Tibial nerve (tissue), 4 donors: ENCODE measurements at places on chromosomes 7 and 10. TPM values are rescaled to one million over a fixed set of nuclear protein-coding genes. Genes with fewer than 3 reads are reported as not detected.

GRCh38 chr7:85529201-85529600 is 342.3 kb upstream of the SEMA3D start:
- H3K4me3 ChIP-seq: no peak overlapping the region
- H3K4me1 ChIP-seq: peaks cover 7% of the 10 kb centered on the region
- DNase-seq: no peak
- H3K27me3 ChIP-seq: no peaks in the 10 kb centered on the region
- no peak overlapping the region for H3K27ac ChIP-seq

- H3K36me3 ChIP-seq: no peaks in the 10 kb centered on the region
- no peak for DNase-seq
- peaks cover 17% of the 10 kb centered on the region for H3K27me3 ChIP-seq
- no peaks in the 10 kb centered on the region for H3K4me1 ChIP-seq
- H3K27ac ChIP-seq: no peak overlapping the region
These were observed 28.8 kb downstream of the VIPR2 start for GRCh38 chr7:159115601-159116501.

DNA sequence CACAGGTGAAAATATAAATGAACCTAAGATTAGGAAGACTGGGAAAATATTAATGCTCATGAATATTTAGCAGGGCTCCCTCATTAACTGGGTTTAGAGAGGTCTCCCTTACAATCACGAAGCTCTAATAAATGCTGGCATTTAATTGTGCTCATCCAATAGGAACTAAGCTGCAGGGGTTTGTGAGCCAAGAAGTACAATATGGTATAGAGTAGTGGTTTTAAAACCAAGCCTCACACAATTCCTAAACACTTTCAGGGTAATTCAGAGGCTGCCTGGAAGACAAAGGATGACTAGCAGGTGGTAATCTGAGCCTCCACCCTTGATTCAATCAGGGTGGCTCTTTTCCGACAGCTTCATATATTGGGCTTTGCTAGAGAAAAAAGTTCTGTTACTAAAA is 103.3 kb downstream of the GPAM start:
- no peak overlapping the region for H3K4me3 ChIP-seq
- H3K4me1 ChIP-seq: peaks cover 8% of the 10 kb centered on the region
- H3K36me3 ChIP-seq: no peaks in the 10 kb centered on the region
- no peaks in the 10 kb centered on the region for H3K27me3 ChIP-seq
- no peak for DNase-seq
- H3K27ac ChIP-seq: no peak overlapping the region

- no peak overlapping the region for H3K4me3 ChIP-seq
- no peak for DNase-seq
- H3K36me3 ChIP-seq: no peaks in the 10 kb centered on the region
- peaks cover 5% of the 10 kb centered on the region for H3K4me1 ChIP-seq
- H3K27me3 ChIP-seq: no peaks in the 10 kb centered on the region
- H3K27ac ChIP-seq: no peak overlapping the region
These were observed 52.0 kb downstream of the ANKIB1 start for GRCh38 chr7:92297736-92298135.

DNA sequence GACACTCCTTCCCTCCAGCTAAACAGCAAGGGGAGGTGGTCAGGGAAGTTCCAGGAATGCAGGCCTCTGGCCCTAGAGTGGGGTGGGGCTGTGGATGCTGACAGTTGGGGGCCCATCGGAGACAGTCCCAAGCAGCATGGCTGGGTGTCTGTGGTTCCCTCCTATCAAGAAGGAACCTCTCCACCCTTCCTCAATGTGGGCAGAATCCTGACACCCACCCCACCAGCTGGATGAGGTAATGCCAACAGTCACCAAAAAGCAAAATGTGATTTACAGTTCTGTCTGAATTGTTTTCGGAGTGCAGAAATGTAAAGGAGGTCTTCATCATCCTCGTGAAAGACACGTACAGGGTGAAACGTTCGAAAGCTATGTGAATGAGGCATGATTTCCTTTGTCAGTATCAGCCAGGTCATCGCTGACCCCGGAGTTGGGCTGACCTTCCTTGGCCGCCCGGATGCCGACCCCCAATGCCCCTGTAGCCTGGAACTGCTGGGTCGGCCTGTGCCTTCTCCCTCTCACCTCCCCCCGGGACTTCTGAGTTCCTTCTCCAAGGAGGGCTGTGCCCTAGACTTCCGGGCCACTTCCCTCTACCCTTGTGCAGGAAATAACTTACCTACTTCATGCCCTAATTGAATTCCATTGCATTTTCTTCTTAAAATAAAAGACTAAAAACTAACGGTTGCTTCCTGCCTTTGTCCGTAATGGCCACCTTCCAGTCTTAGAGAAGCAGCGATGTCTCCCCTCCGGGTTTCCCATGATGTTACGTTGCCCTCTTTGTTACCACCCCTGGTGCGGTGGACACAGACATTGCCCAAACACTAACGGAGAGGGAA is 24.5 kb downstream of the FOXK1 start:
- no peak for DNase-seq
- H3K4me1 ChIP-seq: peaks cover 64% of the 10 kb centered on the region
- H3K27me3 ChIP-seq: no peaks in the 10 kb centered on the region
- H3K4me3 ChIP-seq: no peak overlapping the region
- no peak overlapping the region for H3K27ac ChIP-seq

GRCh38 chr7:72057796-72058195 is 354.3 kb downstream of the CALN1 start:
- no peak overlapping the region for H3K4me3 ChIP-seq
- no peak for DNase-seq
- H3K4me1 ChIP-seq: no peaks in the 10 kb centered on the region

GRCh38 chr10:18650404-18650997 is 886 bp downstream of the NSUN6 start:
- no peak overlapping the region for H3K27ac ChIP-seq
- peaks cover 2% of the 10 kb centered on the region for H3K36me3 ChIP-seq
- peak overlapping the region; percentile 61 for H3K4me3 ChIP-seq

GRCh38 chr7:158814637-158815036 is 14.7 kb downstream of the ESYT2 start:
- DNase-seq: no peak
- peaks cover 67% of the 10 kb centered on the region for H3K4me1 ChIP-seq
- H3K27me3 ChIP-seq: no peaks in the 10 kb centered on the region
- H3K27ac ChIP-seq: peak overlapping the region; percentile 92
- H3K36me3 ChIP-seq: no peaks in the 10 kb centered on the region

DNA sequence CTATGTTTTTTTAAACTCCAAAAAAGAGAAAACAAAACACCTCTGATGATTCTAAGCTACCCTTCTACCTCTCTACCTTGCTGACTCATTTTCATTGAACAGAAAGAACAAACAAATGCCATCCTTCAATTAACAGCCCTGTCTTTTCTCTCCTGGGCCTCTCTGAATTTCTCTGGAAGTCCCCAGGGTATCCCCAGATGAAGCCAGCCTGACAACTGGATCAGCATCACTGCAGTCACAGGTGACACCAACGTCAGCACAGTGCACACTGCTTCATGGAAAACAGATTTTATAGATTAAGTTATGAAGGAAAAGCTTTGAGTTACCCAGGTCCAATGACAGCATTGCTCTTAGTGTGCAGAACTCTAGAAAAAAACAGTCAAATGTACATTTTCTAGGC is 5.7 kb downstream of the HUS1 start:
- no peaks in the 10 kb centered on the region for H3K27me3 ChIP-seq
- peaks cover 8% of the 10 kb centered on the region for H3K4me1 ChIP-seq
- no peak overlapping the region for H3K27ac ChIP-seq
- H3K4me3 ChIP-seq: no peak overlapping the region

GRCh38 chr7:1942941-1943289 is 272.8 kb downstream of the ELFN1 start:
- no peak overlapping the region for H3K27ac ChIP-seq
- peaks cover 19% of the 10 kb centered on the region for H3K4me1 ChIP-seq
- H3K4me3 ChIP-seq: no peak overlapping the region
- H3K36me3 ChIP-seq: no peaks in the 10 kb centered on the region

DNA sequence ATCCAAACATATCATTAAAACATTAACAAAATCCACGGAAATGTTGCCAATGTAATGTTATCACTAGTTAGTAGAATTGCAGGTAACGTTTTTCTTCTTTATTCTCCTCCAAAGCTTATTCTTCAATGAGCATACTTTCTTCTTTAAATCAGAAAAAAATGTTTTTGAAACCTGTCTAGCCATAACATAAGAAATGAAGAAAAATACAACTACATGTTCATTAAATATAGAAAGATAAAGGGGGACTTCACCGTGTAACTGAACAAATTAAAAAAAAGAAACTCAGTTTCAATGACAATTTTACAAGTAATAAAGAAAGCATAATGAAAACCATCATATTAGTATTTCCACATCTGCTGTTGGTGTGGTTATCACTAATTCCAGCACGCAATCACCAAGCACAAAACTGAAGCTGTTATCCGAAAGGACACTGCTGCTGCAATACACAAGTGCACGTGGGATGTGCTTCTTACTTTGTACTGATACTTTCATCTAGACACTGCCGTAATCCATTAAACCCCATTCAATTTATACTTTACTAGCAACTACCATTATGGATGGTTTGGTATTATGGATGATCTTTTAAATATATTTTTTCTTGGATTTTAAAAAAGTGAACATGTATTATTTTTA is 9.6 kb downstream of the ESYT2 start:
- H3K4me1 ChIP-seq: peaks cover 69% of the 10 kb centered on the region
- H3K27me3 ChIP-seq: no peaks in the 10 kb centered on the region
- DNase-seq: no peak
- H3K36me3 ChIP-seq: no peaks in the 10 kb centered on the region
- H3K27ac ChIP-seq: peak overlapping the region; percentile 77

GRCh38 chr10:120789303-120790203 is 61.6 kb upstream of the WDR11 start:
- no peaks in the 10 kb centered on the region for H3K27me3 ChIP-seq
- H3K27ac ChIP-seq: no peak overlapping the region
- no peak for DNase-seq
- no peaks in the 10 kb centered on the region for H3K36me3 ChIP-seq
- no peak overlapping the region for H3K4me3 ChIP-seq

Gene CTAGE15
- total RNA-seq: 0.44 TPM

Gene KLLN
- 1.7 TPM for total RNA-seq

Gene NKX1-2
- total RNA-seq: not detected

Gene GIMAP6
- 68.8 TPM for total RNA-seq

Gene CYP2E1
- total RNA-seq: 0.30 TPM
